ENCODE measurements at places on chromosomes 2 and 18. TPM values are rescaled to one million over a fixed set of nuclear protein-coding genes. Genes with fewer than 3 reads are reported as not detected.
A peak's percentile ranks its signal among the peaks of the same experiment; 100 is the strongest.

DNA sequence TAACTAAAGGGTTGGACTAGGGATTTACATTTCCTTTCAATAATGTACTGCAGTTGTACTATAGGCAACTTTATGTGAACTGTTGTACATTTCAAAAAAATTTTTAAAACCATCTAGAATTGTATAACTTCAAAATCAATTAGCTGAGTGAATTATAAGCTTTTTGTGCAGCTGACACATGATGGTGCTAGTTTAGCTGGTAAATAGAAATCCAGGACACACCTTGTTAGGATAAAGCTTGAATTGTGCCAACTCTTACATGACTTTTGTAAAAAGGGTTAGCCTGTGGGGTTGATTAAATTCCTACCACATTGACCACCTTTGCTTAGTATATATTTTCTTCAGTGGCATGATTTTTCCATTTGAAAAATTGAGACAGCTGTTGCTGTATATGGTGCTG, 104.4 kb downstream of the CPS1 start:
- H3K4me1 ChIP-seq: no peaks in the 10 kb centered on the region
- no peaks in the 10 kb centered on the region for H3K36me3 ChIP-seq
- DNase-seq: no peak

- no peak for DNase-seq
- H3K36me3 ChIP-seq: no peaks in the 10 kb centered on the region
- peak overlapping the region; percentile 85 for H3K27ac ChIP-seq
- H3K4me1 ChIP-seq: no peaks in the 10 kb centered on the region
- H3K27me3 ChIP-seq: no peaks in the 10 kb centered on the region
- H3K4me3 ChIP-seq: no peak overlapping the region
Observed at GRCh38 chr2:9535177-9535576, 20.5 kb downstream of the ADAM17 start.

DNA sequence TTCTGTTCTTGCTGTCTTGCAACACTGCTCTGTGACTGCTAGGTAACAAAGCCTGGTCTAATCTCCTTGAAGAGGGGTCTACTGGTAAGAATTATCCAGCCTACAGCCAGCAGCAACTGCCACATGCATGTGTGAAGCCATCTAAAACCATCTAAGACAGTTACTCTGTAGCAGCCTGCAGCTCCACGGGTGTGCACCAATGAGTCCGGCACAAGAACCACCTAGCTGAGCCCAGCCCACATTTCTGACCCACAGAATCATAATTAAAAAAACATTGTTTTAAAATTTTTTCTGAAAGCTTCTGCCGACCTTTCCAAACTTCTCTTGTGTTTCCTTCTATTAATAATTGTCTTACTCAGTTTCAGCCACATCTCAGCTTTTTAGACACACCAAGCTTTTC, 102.8 kb downstream of the ZNF385B start:
- H3K27me3 ChIP-seq: no peaks in the 10 kb centered on the region
- H3K36me3 ChIP-seq: no peaks in the 10 kb centered on the region
- H3K27ac ChIP-seq: no peak overlapping the region
- DNase-seq: no peak
- H3K4me1 ChIP-seq: no peaks in the 10 kb centered on the region

DNA sequence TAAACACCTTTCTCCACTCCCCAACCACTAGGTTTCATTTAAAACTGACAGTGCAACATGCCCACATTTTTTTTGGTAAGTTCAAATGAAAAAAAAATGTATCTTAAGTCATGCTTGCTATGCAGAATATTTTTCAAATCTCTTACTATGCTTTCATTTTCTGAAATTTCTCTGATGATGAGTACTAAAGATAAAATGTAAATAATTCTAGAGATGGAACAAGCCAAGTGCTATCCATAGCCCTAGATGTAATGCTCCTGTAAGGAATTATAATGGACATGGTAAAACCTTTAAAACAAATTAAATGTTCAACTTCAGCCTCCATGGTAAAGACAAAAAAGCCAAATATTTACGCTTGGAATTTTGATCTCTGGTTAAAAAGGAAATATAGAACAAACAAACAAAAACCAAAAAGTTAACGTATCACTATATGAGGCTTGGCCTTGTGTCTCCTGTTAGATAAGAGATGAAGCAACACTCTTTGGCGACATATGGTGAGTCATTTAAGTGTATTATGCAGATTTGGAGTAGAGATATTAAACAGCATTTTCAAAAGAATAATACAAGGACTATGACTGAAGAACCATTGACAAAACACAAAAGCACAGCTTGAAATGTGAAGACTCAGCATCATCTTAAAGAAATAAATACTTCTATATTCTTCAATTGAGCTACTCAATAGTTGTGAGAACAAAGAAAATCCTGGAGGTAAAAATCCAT, 392.0 kb upstream of the LYPD1 start:
- no peak for DNase-seq
- no peaks in the 10 kb centered on the region for H3K4me1 ChIP-seq
- H3K36me3 ChIP-seq: no peaks in the 10 kb centered on the region
- H3K4me3 ChIP-seq: no peak overlapping the region

GRCh38 chr18:61870151-61870550, 22.7 kb downstream of the RNF152 start:
- no peaks in the 10 kb centered on the region for H3K27me3 ChIP-seq
- no peaks in the 10 kb centered on the region for H3K36me3 ChIP-seq

- H3K27ac ChIP-seq: peak overlapping the region; percentile 70
- H3K4me3 ChIP-seq: no peak overlapping the region
- no peaks in the 10 kb centered on the region for H3K36me3 ChIP-seq
- no peaks in the 10 kb centered on the region for H3K27me3 ChIP-seq
- H3K4me1 ChIP-seq: peaks cover 25% of the 10 kb centered on the region
- no peak for DNase-seq
Observed at GRCh38 chr2:152354909-152355308, 19.9 kb downstream of the FMNL2 start.

- no peak for DNase-seq
- no peaks in the 10 kb centered on the region for H3K36me3 ChIP-seq
- no peak overlapping the region for H3K4me3 ChIP-seq
- no peak overlapping the region for H3K27ac ChIP-seq
- H3K27me3 ChIP-seq: peaks cover 8% of the 10 kb centered on the region
Observed at GRCh38 chr2:95316466-95317122, 19.4 kb downstream of the KCNIP3 start.

DNA sequence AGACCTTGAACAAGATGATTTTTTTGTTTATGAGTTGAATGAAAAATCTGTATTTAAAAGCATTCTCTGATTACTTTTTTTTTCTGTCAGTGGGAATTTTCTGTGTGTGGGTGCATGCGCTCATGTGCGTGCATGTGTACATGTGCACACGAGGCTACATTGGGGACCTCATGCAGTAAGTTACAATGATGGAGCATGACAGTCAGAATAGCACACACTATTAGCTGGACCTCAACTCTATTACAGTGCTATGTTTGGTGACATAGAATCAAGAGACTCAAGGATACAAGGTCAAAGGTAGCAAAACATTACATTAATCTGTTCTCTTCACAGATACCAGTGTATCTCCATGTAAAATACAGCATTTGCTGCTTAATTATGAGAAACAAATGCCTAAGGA, 276.8 kb upstream of the FIGN start:
- no peak overlapping the region for H3K4me3 ChIP-seq
- DNase-seq: no peak
- no peaks in the 10 kb centered on the region for H3K4me1 ChIP-seq
- no peaks in the 10 kb centered on the region for H3K36me3 ChIP-seq
- H3K27ac ChIP-seq: peak overlapping the region; percentile 86

- no peak overlapping the region for H3K27ac ChIP-seq
- peaks cover 16% of the 10 kb centered on the region for H3K27me3 ChIP-seq
- H3K4me3 ChIP-seq: no peak overlapping the region
- DNase-seq: peak; percentile 42
- no peaks in the 10 kb centered on the region for H3K36me3 ChIP-seq
Observed at GRCh38 chr18:77133835-77134496, 1.4 kb upstream of the MBP start.

GRCh38 chr2:1791006-1791605, 46.8 kb upstream of the PXDN start:
- H3K27me3 ChIP-seq: no peaks in the 10 kb centered on the region
- H3K27ac ChIP-seq: no peak overlapping the region
- no peak overlapping the region for H3K4me3 ChIP-seq

- H3K36me3 ChIP-seq: no peaks in the 10 kb centered on the region
- H3K4me1 ChIP-seq: no peaks in the 10 kb centered on the region
- no peaks in the 10 kb centered on the region for H3K27me3 ChIP-seq
- no peak overlapping the region for H3K4me3 ChIP-seq
- DNase-seq: no peak
Observed at GRCh38 chr2:9941196-9941995, 10.1 kb upstream of the GRHL1 start.

DNA sequence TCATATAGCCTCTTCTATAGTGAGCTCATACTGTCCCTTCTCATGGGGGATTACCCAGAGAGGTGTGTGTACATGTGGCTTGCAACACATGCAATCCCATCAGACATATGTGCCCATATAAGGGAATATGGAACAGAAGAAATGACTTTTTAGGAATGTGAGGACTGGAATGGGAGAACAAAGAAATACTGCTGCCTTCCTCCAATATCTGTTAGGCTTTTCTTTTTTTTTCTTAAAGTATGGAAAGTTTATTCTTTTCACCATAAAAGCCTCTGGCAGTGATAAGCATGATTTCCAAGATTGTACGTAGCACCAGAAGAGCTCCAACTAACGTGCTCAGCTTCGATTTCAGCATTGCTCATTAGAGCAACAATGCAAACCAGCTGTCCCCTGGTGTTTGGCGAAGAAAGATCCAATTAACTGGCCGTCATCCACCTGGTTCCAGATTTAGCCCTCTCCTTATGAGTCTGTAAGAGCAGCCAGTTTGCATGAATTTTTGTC, 113.6 kb downstream of the ADCYAP1 start:
- no peaks in the 10 kb centered on the region for H3K4me1 ChIP-seq
- no peaks in the 10 kb centered on the region for H3K27me3 ChIP-seq
- no peak overlapping the region for H3K4me3 ChIP-seq
- H3K36me3 ChIP-seq: no peaks in the 10 kb centered on the region
- no peak for DNase-seq
- H3K27ac ChIP-seq: no peak overlapping the region

GRCh38 chr18:59993560-59993959, 93.8 kb downstream of the PMAIP1 start:
- H3K4me3 ChIP-seq: no peak overlapping the region
- no peaks in the 10 kb centered on the region for H3K4me1 ChIP-seq
- H3K36me3 ChIP-seq: no peaks in the 10 kb centered on the region
- H3K27me3 ChIP-seq: no peaks in the 10 kb centered on the region

DNA sequence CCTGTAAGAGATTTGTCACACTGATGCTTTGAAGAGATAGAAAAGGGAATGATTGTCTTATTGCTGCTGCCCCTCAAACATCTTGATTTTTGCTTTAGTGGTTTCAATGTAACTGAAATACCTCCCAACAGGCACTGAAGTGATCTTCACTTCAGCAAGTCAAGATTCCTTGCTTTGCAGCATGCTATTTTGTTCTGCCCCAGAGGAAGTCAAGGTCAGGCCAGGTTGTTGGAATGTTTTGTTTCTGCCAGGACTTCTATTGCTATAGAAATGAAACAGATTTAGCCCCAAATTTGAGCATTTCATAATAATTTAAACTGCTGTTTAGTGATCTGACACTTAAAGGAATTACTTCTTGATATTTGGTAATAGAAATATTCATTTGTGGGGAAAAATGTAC, 277.6 kb downstream of the ZNF804A start:
- H3K36me3 ChIP-seq: no peaks in the 10 kb centered on the region
- no peak overlapping the region for H3K27ac ChIP-seq
- H3K27me3 ChIP-seq: no peaks in the 10 kb centered on the region
- H3K4me1 ChIP-seq: no peaks in the 10 kb centered on the region
- DNase-seq: no peak

GRCh38 chr2:44572196-44572900, 210.6 kb downstream of the CAMKMT start:
- H3K27ac ChIP-seq: no peak overlapping the region
- H3K36me3 ChIP-seq: no peaks in the 10 kb centered on the region
- no peak overlapping the region for H3K4me3 ChIP-seq
- no peak for DNase-seq

GRCh38 chr2:184730288-184730687, 132.0 kb downstream of the ZNF804A start:
- no peak for DNase-seq
- no peak overlapping the region for H3K4me3 ChIP-seq

GRCh38 chr2:174117951-174118930, 130.1 kb downstream of the OLA1 start:
- H3K4me3 ChIP-seq: no peak overlapping the region
- H3K27ac ChIP-seq: no peak overlapping the region
- no peak for DNase-seq
- no peaks in the 10 kb centered on the region for H3K4me1 ChIP-seq

GRCh38 chr2:146385031-146385430, 1459.8 kb upstream of the ACVR2A start:
- H3K36me3 ChIP-seq: no peaks in the 10 kb centered on the region
- H3K27me3 ChIP-seq: no peaks in the 10 kb centered on the region
- H3K27ac ChIP-seq: no peak overlapping the region

DNA sequence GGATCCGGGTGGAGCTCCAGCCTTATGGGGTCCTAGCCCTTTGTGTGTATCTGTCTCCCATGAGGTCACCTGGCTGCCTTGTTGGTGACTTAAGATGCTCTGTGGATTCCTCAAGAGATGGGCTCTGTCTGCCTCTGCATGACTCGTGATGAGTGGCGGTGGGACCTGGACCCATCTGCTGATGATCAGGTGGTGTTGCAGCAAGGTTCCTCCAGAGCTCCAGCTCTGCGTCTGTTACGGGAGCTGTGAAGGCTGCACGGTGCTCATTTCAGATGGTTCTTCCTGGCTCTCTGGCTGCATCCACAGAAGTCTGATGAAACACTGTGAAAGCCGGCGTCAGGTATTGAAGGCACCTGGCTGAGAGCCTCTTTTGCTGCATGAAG, 2.4 kb downstream of the AGAP1 start:
- H3K27ac ChIP-seq: no peak overlapping the region
- no peaks in the 10 kb centered on the region for H3K36me3 ChIP-seq
- no peaks in the 10 kb centered on the region for H3K4me1 ChIP-seq

DNA sequence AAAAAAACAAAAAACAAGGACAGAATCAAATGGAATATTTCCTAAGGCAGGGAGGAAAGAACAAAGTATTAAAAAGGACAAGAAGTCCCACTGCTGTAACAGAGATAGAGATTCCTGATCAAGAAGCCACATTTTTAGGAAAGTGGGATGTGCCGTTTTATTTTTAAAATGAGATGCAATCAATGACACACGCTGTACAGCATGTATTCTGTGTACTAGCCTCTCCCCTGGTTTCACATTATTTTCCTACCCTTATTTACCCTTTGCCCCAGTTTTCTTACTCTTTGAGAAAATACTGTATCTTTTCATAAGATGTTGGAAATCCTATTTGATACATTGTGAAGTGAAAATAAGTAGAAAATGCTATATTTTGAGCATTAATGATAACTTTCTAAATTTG, 45.8 kb downstream of the E2F6 start:
- H3K36me3 ChIP-seq: no peaks in the 10 kb centered on the region
- no peaks in the 10 kb centered on the region for H3K27me3 ChIP-seq
- no peak for DNase-seq
- H3K27ac ChIP-seq: no peak overlapping the region

Gene IL36G
- total RNA-seq: not detected

Gene B3GNT7
- 2.6 TPM for total RNA-seq

Gene PARD6G
- total RNA-seq: 10.7 TPM

Gene PRKAG3
- total RNA-seq: not detected

Gene RAB27B
- not detected for total RNA-seq

Gene FSHR
- not detected for total RNA-seq

Gene TMEM169
- total RNA-seq: 2.8 TPM

Gene TEX44
- total RNA-seq: not detected

Gene SLC35G4
- total RNA-seq: not detected

Measured in tibial nerve (tissue), 4 donors.